ENCODE measurements at places on chromosomes 13 and 19.

DNA sequence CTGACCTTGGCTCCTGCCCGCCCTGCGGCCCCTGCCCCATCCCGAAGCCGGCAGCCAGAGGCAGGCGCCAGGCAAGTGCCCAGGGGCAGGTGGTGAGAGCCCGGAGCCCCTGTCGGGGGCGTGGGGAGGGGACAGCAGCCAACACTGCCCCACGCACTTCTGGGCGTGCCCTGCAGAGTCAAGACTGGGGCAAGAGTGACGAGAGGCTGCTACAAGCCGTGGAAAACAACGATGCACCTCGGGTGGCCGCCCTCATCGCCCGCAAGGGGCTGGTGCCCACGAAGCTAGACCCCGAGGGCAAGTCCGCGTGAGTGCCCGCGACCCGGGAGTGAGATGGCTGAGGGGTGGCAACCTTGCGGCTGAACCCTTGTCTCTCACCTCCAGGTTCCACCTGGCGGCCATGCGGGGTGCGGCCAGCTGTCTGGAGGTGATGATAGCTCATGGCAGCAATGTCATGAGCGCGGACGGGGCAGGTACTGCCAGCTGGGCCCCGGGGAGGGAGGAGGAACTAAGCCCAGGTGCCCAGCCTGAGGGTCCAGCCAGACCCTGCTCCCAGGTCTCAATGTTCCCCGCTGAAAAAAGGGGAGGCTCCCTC is 17.3 kb downstream of the ANKRD24 start:
- no peak for DNase-seq

DNA sequence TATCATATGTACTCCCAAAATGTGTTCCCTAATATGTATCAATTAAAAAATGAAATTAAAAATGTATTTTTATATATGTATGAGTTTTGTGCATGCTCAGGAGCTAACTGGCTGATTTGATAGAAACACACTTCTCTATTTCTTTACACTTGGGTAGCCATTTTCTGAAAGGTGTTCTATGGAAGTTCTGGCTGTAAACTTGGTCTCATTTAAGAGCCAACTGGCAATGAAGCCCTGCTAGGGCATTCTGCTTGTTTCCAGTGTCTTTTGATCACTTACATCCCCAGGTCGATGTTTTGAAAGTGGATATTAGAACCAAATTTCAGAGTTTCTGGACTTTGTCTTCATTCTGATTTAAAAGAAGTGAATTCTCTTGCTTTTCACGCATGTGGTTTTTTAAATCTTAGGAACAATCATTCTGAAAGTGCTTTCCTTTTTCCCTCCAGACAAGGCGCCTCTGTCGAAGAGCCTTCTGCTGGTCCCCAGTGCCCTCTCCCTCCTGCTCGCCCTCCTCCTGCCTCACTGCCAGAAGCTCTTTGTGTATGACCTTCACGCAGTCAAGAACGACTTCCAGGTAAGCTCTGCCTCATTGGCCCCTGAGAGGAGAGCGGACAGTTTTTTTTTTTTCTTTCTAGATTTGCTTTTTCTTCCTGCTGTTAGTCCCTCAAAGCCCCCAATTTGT is 20.1 kb downstream of the GPR18 start:
- no peak for DNase-seq

DNA sequence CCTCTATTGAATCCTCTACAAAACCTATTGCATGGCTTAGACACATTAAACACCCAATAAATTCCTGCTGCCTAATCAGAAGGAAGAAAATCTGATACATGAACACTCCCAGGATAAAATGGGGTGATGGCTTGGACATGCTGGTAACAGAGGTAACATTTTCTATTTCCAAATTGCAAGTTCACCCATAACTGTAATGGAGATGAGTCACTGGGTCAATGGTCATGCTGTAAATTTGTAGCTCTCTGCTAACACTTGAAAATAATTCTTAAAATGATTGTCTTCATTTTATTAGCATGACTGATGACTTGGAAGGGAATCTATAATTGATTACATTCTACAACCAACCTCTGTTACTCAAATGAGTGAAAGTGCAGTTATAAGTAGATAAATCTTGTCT is 434.1 kb downstream of the FGF14 start:
- no peak for DNase-seq

GRCh38 chr19:55623561-55623960 is 805 bp downstream of the ZNF784 start:
- DNase-seq: no peak

- no peak for DNase-seq
These were observed 15.6 kb upstream of the C2CD4C start for GRCh38 chr19:424546-424945.

- no peak for DNase-seq
These were observed 186.3 kb downstream of the TDRD3 start for GRCh38 chr13:60583196-60583888.

- peak; percentile 67 for DNase-seq
These were observed 492 bp downstream of the TMEM147 start for GRCh38 chr19:35545855-35546381.

DNA sequence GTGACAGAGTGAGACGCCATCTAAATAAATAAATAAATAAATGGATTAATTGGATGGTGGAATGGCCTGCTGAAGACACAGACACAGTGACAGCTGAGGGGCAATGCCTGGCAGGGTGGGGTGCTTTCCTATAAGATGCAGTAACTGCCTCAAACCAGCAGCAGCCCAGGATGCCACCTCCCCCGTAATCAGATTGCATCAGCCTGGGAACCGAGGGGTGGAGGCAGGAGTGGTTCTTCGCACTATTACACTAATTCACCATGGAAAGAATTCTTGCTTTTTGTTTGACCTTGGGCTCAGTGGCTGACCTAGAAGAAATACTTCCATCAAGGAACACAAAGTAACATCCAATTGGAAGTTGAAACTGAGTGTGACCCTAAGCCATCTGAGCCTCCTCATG is 31.6 kb upstream of the USP12 start:
- DNase-seq: no peak

GRCh38 chr19:41868120-41868988 is 8.3 kb downstream of the RPS19 start:
- DNase-seq: no peak

DNA sequence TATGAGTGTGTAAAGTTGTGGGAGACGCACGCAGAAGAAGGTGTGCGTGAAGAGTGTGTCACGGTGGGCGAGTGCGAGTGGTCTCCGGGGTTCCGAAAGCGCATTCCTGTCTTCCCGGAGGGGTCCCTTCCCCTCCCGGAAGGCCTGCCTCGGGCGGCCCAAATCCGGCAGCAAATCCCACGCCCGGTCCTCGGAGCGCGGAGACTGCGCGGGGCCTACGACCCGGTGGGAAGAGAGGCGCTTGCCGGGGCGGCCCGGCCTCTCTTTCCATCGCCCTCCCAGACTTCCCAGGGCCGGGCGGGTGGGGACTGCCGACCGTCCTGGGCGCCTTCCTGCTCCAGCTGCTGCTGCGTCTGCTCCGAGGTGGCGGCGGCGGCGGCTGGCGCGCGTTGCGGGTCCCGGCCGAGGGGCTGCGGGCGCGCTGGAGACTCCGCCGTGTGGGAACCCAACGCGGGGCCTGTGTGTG is 2.1 kb downstream of the ZIC5 start:
- no peak for DNase-seq

DNA sequence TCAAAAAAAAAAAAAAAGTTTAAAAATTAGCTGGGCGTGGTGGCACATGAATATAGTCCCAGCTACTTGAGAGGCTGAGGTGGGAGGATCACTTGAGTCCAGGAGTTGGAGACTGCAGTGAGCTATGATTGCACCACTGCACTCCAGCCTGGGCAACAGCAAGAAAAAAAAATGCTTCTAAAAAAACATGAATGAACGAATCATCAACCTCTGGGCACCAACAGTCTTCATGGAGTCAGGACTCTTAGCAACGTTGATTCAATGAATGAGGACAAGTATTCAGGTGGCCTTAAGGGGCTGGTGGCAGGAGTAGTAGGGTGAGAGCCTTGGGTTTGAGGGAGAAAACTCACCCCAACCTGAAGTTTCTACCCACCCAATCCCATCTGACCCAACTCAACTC is 20.6 kb upstream of the OLFM2 start:
- no peak for DNase-seq

DNA sequence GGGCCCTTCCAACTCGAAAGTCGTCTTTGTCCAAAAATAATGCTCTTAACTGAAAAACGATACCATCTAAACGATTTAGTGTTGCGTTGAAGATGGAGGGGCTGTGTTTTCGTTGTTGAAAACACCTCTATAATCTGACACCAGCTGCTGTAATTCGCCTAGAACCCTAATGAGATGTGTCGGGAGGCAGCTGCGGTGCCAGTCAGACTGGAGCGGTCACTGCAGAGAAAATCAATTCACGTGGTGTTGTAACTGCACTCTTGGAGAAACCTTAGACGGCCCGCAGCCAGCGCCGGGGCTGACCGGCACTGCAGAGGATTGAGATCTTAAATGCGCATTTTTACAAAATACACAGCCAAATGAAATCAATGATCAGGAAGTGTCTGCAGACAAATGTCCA is 339.1 kb downstream of the ZNF536 start:
- no peak for DNase-seq

DNA sequence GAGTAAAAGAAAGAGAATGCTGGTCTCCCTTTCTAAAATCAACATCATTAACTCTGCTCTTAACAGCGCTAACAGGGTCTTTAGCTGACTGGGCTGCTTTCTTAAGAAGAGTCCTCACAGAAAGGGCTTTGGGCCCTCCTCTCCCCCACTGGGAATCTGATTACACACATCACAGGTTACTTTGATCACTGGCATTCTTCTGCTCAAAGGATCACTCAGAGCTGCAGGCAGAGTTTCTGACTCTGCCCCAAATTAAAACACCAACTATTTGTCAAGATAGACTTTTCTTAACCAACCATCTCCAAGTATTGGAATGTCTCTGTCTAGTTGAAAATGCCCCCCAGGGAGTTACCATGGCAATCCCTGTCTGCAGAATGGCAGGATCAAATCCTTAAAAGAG is 31.1 kb upstream of the SIAH3 start:
- DNase-seq: no peak

GRCh38 chr13:29946093-29946492 is 95.7 kb upstream of the UBL3 start:
- DNase-seq: no peak

DNA sequence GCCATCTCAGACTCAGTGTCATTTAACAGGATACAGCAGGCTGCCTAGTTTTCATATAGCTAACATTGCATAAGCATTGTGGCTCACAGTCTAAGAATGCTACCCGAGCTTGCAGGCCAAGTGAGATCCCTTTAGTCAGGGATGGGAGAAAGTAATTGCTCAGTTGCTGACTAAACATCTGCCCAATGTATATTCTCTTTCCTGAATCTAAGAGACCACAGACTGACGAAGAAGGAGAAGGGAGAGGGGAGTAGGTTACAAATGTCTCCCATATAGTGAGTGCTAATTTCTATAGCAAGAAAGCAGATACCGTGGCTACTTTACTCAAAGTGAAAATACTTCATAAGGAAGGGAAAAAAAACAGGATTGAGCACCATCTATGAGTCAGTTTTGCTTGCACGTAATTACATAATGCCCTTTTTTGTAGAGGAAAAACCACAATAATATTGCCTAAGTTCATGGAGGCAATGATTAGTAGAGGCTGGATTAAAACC is 453.9 kb downstream of the COG6 start:
- DNase-seq: no peak

DNA sequence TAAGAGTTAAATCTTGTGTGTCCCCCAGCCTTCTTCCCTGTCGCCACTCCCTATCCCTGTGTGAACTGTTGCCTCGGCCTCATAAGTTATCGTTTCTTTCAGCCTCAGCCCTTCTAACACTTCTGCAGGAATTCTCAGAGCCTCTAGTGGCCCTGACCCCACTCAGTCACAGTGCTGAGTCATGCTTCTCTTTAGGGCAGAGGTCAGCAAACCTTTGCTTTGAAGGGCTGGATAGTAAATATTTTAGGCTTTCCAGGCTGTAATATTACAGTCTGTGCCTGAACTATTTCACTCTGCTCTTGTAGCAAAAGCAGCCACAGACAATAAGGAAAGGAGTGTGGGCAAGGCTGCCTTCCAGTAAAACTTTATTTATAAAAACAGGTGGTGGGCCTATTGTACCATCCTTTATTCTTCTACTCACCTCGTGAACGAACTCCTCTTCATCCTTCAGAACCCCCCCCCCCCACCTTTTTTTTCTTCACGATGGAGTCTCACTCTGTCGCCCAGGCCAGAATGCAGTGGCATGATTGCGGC is 22.1 kb downstream of the MYO9B start:
- DNase-seq: no peak

- DNase-seq: no peak
These were observed 5.7 kb upstream of the FBXO27 start for GRCh38 chr19:39038098-39038497.

DNA sequence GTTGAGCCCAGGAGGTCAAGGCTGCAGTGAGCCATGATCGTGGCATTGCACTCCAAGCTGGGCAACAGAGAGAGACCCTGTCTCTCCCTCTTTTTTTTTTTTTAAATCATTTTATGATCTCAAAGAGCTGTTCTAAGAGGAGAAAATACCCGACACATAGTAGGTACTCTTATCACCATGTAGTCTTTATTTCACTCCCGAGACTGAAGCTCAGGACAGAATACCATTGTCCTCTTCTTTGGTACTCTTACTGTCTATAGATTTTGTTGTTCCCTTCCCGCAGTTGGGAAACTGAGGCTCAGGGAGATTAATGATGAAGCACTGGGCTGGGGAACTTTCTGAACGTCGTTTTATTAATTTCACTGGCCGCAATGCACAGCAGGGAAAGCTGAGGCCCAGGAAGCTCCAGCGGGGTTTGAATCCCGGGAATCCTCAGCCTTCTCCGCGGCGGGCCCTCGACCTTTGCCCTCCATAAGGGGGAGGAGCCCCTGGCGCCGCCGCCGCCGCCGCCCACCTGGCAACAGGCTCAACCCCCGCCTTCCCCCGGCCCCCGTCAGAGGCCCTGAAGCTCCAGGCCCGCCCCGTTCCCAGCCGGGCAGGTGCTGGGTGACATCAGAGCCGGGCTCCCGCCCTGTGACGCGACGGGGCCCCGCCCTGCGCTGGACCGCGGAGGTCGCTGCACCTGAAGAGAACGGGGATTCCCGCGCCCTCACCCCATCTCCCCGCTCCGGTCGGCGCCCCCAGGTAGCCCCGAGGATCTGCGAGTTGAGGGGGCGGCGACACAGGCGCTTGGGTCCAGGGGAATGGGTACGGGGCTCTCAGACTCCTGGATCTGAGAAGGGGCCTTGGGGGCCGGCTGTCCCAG is 1.6 kb downstream of the MYH14 start:
- peak; percentile 8 for DNase-seq

- no peak for DNase-seq
These were observed 16.1 kb downstream of the NDFIP2 start for GRCh38 chr13:79497064-79497463.

GRCh38 chr19:38792250-38793111 is 3.5 kb downstream of the LGALS7B start:
- peak; percentile 46 for DNase-seq

DNA sequence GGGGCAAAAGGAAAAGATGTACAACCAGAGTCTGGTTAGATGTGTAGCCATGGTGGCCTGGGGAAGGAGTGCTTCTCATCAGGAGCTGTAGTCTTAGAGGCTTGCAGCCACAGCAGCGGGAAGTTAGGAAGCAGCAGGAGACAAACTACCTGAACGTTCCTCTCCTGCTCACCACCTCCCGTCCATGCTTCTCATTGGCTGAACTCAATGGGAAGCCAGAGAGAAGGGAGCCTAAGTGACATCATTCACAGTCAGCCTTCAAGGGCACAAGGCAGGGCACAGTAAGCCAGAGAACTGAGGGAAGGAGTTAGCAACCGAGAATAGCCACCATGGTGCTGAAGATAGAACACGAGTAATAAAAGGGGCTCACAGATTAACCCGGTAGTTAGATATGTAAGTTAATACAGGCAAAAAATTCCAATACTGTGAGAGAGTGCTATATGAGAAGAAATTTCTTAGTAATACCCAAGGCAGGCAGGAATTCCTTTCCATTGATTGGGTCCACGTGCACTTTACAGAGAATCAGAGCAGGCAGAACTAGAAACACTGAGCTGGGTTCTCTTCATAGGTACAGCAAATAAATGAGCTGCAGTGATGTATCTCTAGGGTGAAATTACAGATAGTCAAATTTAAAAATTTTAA is 391.5 kb upstream of the DACH1 start:
- DNase-seq: no peak

Measured in stimulated activated CD4-positive, alpha-beta T cell treated with anti-CD3 and anti-CD28 coated beads, Interleukin-12 subunit alpha, Interleukin-12 subunit beta, amount 100 ng/mL, for 4 hours (primary cell).